Activated CD8-positive, alpha-beta memory T cell treated with anti-CD3 and anti-CD28 coated beads, Interleukin-2, amount 10 ng/mL, durations not matched to agents 7 days and 5 days (primary cell): ENCODE measurements at places on chromosomes 12 and 14. TPM values are rescaled to one million over a fixed set of nuclear protein-coding genes. Genes with fewer than 3 reads are reported as not detected.
A peak's percentile ranks its signal among the peaks of the same experiment; 100 is the strongest.

Gene SLC6A13
- 0.35 TPM for total RNA-seq

Gene C12orf75
- total RNA-seq: 318 TPM

Gene DNAH10
- total RNA-seq: 0.76 TPM

GRCh38 chr14:76501156-76501720 is 125.3 kb downstream of the ESRRB start:
- DNase-seq: no peak

DNA sequence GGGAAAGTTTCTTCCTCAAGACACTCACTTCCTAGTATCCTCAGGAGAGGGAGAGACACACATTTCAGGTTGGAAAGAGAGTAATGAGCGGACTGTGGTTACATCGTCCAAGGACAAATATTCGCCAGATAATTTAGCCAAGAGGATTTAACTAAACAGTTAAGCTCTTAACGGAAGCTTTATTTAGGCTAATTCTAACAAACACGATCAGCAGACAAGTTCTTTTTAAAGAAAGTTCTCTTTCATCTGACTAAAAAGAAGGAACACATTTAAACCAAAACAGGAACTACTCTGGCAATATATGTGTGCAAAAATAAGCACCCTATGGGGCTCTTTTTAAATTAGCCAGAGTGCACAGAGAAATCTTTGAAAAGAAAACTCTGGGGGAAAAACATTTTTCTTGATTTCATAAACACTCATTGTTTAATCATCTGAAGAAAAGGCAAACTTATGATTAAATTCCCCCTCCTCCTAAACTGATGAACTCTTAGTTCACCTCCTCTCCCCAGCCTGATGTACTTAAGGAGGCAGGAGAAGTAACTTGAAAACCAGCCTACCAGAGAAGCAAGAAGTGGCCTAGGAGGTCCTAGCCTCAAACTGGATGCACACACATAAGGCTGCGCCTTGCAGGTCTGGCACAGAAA is 13.3 kb upstream of the BTG1 start:
- no peak for DNase-seq

GRCh38 chr14:51236314-51236713 is 3.7 kb upstream of the TMX1 start:
- DNase-seq: no peak

GRCh38 chr12:9869307-9870161 is at the start of gene CLEC2B:
Gene CLEC2B (minus strand): TSS chr12:9869354.
- DNase-seq: peak; percentile 58

DNA sequence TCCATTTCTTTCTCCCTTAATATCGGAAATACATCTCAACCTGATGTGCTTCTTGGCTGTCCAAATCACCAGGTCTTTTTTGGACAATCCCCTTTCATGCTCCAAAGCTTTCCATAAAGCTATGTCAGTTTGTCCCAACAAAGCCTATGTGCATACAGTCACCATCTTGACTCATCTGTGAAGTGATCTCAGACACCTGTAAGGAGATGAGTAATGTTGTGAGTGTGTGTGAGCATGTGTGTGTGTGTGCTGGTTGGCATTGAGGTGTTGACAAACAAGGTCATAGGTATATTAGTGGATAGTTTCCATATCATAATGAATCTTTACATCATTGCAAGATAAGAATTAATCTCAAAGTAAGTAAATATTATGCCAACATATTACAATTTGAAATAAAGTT is 1243.3 kb upstream of the SEL1L start:
- DNase-seq: no peak

- DNase-seq: no peak
Observed at GRCh38 chr14:106845286-106846087, 1319.1 kb downstream of the TMEM121 start.

DNA sequence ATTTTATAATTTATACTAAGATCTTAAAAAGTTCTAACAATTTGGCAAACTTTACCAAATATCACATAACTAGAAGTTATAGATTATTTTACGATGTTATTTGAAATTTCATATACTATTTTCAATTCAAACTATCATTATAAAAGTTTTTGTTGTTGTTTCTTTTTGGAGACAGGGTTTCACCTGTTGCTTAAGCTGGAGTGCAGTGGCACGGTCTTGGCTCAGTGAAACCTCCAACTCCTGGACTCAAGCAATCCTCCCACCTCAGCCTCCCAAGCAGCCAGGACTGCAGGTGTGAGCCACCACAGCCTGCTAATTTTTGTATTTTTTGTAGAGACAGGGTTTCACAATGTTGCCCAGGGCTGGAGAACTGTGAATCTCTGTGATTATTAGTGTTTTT is 87.8 kb downstream of the SPPL3 start:
- DNase-seq: no peak
